G401 (cell line): ENCODE measurements at places on chromosomes 1 and 21. TPM values are rescaled to one million over a fixed set of nuclear protein-coding genes. Genes with fewer than 3 reads are reported as not detected.

DNA sequence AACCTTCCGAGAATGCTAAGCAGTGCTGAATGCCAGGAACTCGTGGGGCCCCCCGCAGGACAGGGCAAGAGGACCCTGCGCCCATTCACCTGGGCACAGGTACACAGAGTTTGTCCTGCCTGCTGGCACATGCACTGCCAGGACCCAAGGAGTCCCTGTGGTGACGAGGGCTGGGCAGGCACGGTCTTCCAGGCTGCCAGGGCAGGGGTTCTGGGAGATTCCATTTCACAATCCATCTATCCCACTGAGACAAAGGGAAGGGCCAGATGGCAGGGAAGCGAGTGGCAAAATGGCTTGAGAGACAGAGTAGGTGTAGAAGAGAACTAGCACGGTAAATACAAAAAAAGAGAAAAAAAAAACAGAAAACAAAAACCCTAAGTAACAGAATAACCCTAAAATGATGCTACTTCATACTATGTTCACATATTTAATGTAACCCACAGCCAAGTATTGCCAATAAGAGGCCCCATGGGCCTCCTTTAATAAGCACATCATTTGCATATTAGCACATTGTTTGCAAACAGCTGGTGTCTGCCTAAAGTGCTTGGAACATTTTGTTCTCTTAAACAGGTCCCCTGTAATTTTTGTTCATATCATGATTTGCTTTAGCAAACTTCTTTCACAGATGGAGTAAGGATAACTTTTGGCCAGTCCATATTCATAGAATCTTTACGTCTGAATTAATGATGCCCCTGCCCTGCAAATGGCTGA is 83.8 kb downstream of the STUM start:
- DNase-seq, result peak; percentile 70

DNA sequence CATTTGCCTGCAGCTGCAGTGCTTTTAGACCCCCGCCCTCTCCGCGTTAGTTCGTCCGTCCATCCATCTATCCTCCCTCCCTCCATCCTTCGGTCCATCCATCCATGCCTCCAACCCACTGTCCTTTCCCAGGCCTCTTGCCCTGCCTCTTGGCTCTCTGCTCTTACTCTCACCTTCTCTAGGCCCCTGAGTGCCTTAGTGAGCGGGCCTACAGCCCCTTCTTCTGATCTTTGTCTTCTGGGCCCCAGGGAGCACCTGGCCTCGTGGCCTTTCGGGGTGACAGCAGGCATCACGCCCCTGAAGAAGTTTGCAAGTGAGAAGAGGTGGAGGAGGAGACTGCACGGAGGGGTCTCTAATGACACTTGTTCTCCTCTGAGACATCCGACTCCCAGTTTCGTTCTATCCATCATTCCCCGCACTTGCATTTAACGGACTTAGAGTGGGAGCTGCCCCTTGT is 842 bp downstream of the ATXN7L2 start:
- no peak for DNase-seq

GRCh38 chr1:53379662-53380002 is 51.8 kb upstream of the LRP8 start:
- no peak for DNase-seq

DNA sequence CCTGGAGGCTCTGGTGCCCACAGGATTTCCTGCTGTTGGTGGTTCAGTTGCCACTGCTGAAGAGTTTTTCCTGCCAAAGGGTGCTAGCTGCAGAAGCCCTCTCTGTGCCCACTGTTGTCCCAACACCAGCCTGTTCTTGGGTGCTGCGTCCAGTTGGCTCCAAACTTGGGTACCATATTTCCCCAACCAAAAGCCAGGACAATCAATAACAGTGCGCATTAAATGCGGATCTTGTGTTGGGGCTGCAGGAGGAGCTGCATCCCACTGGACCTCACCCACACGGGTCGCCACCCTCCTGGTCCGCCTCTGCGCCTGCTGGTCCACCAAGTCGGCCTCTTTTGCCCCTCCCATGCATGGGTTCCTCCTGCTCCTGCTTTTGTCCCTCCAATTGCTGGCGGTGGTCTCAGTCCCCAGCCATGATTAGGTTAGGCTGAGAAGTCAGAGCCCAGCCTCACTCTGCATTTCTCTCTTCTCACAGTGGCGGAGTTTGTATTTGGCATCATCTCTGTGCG is 9.8 kb downstream of the ABCG1 start:
- no peak for DNase-seq

DNA sequence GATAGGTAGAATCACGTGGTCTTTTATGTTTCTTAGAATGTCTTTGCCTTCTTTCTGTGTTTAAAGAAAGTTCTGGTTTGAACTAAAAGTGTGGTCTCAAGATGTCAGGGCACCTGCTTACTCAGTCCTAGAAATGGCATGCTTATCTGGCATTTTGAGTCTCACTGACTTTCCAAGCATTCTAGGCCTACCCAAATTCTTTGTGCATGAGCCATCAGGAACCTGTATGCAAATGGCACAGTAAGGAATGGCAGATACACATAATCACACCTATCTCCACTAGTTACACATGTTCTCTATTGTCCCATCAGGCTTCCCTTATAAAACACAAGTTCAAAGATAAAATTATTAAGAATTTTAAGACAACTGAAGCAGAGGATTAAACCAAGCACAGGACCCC is 29.5 kb upstream of the CLCA4 start:
- DNase-seq, result no peak

GRCh38 chr1:218969006-218969405 is 204.7 kb upstream of the LYPLAL1 start:
- no peak for DNase-seq

- no peak for DNase-seq
Observed at GRCh38 chr1:201990427-201990826, 8.0 kb downstream of the RNPEP start.

GRCh38 chr1:65965112-65965996 is 172.7 kb downstream of the PDE4B start:
- DNase-seq, result no peak

DNA sequence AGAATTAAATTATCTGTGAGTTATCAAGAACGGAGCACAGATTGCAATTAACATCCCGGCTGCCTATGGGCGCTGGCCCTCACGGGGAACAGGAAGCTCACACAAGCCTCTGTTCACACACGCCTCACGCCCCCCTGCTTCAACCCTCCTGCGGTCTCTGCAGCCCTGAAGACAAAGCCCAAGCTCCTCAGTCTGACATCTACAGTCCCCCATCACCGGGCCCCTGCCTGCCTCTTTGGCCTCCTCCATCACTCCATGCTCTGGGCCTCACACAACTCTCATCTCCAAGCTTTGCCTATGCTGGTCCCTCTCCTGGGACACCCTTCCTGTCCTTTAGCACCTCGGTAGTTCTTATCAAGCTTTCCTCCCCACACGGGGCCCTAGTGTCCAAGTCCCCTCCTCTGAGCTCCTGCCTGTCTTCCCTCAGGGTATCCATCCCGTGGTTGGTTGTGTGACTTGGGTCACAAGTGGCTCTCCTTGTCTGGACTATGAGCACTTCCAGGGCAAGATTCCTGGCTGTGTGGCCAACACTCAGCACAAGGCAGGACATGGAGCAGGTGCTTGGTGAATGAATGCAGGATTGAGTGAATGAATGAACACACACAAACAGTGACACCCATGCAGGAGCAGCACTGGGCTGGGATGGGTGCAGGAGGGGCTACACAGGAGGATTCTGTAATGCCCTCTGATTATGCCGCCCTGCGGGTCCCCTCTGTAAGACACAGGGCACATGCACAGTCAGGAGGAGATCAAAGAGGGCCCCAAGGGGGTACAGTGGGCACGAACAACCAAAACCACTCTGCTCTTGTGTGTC is 116.1 kb downstream of the DMRTB1 start:
- DNase-seq, result no peak

GRCh38 chr1:203140743-203141520 is 13.4 kb downstream of the ADORA1 start:
- DNase-seq, result no peak

DNA sequence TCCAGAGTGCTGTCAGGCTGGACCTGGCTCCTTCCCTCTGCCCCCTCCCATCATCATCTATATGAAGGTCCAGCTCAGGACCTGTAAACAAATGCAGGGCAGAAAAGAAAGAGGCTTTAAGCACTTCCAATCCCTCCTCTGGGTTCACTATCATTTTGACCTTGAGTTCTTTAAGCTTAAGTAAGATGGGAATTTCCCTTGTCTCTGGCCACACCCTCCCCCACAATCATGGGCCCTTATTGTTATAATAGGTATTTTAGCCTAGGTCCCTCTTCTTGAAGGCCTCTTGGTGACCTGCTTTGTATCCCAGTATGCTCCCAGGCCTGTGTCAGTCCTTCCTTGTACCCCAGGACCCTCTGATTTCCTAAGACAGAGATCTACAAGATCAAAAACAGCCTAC is 45.1 kb upstream of the EPS15 start:
- DNase-seq, result no peak

- no peak for DNase-seq
Observed at GRCh38 chr1:55402671-55403464, 187.7 kb upstream of the USP24 start.

- no peak for DNase-seq
Observed at GRCh38 chr1:73511038-73511437, 686.9 kb downstream of the LRRIQ3 start.

DNA sequence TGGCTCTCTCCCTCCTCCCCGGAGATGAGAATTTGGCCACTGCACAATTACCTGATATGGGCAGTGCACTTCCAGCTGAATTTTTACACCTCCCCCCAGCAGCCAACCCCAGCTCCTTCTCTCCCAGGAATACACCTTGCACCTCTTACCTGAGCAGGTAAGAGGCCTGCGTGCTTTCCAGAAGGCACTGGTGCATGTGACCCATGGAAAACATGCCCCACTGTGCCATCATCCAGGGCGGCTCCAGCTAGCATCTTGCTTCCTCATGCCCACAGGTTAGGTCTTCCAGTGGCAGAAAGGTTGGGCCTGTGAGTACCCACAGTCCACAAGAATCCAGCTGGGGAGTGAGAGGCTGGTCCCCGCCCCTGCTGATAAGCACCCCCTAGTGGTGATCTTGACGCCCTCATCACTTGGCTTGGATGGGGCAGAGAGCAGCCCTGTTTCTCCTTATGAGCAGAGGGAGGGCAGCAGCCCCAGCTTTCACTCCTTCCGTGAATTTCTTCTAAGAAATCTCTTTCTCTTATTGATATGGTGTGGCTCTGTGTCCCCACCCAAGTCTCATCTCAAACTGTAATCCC is 57.8 kb downstream of the EDARADD start:
- DNase-seq, result no peak

HOOK1 gene
- not detected in 2 replicates for total RNA-seq

COL11A1 gene
- 959 and 1,111 TPM in 2 replicates for total RNA-seq

NEK2 gene
- total RNA-seq, result 38.2 and 42.5 TPM in 2 replicates

MYOM3 gene
- 0.49 and 0.54 TPM in 2 replicates for total RNA-seq

CYP4Z1 gene
- not detected in 2 replicates for total RNA-seq
